Ovary (tissue), 10 donors: ENCODE measurements at places on chromosomes 5 and 9. TPM values are rescaled to one million over a fixed set of nuclear protein-coding genes. Genes with fewer than 3 reads are reported as not detected.

DNA sequence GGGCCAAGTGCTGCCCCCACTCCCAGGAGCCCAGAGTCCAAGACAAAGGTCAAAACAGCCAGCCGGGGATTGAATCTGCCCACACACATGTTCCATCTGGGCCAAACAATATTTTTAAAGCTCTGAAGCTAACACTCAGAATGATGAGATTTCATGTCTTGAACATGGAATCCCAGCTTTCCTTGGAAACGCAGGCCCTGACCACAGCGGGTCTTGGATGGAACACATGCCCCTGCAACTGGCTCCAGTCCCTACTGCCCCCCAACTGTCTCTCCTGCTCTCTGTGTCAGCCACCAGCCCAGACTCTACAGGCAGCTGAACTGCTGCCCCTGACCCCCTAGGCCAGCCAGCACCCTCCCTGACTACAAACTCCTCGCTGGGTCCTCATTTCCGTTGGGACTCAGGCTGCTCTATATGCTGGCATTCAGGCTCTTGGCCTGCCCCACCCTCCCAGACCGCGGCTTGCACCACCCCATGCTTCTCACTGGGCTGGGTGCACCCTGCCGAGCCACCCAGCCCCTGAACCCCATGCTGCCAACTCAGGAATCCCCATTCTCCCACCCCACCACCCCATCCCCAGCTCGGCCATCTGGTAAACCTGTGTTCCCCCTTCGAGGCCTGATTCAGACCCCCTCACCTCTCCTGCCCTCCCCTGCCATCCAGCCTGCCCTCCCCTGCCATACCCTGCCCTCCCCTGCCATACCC, 71.7 kb downstream of the ADAMTS2 start:
- DNase-seq = peak; percentile 38

The MFAP3 gene
- 9.1 TPM for polyA plus RNA-seq

The CAVIN4 gene
- polyA plus RNA-seq = 0.13 TPM

GRCh38 chr9:9912459-9912858, 700.3 kb downstream of the PTPRD start:
- DNase-seq = no peak

The FCN2 gene
- polyA plus RNA-seq = 0.33 TPM

GRCh38 chr5:152400846-152401245, 4.2 kb downstream of the NMUR2 start:
- DNase-seq = no peak

GRCh38 chr9:81636255-81636599, 53.1 kb downstream of the TLE1 start:
- no peak for DNase-seq

The ADGRD2 gene
- polyA plus RNA-seq = not detected

The ARID3C gene
- polyA plus RNA-seq = 0.07 TPM

The ZFP37 gene
- polyA plus RNA-seq = 4.8 TPM

GRCh38 chr5:81425569-81425968, 31.6 kb upstream of the ACOT12 start:
- no peak for DNase-seq

The DPH7 gene
- polyA plus RNA-seq = 38.2 TPM
